Parietal lobe (tissue), 2 donors: ENCODE measurements at places on chromosomes 2 and 18. TPM values are rescaled to one million over a fixed set of nuclear protein-coding genes. Genes with fewer than 3 reads are reported as not detected.

MC4R gene
- total RNA-seq = 1.3 TPM

PXDN gene
- total RNA-seq = 99.5 TPM

GLI2 gene
- 6.3 TPM for total RNA-seq

POTEF gene
- not detected for total RNA-seq

CXCR1 gene
- total RNA-seq = 0.31 TPM

TMEM163 gene
- total RNA-seq = 19.1 TPM

GCG gene
- total RNA-seq = not detected

LONRF2 gene
- 87.6 TPM for total RNA-seq

SMYD5 gene
- 32.9 TPM for total RNA-seq

CDK5R2 gene
- 11.9 TPM for total RNA-seq

CYP26B1 gene
- 3.4 TPM for total RNA-seq

MYO3B gene
- total RNA-seq = 0.94 TPM

UGT1A6 gene
- total RNA-seq = not detected

SIX3 gene
- 0.31 TPM for total RNA-seq

DSG3 gene
- total RNA-seq = not detected

MYOM1 gene
- 2.2 TPM for total RNA-seq

SCN1A gene
- total RNA-seq = 29.1 TPM

TRAK2 gene
- 51.6 TPM for total RNA-seq

TEX44 gene
- not detected for total RNA-seq

KCNIP3 gene
- total RNA-seq = 15.3 TPM

B3GNT7 gene
- total RNA-seq = 1.3 TPM

FOSL2 gene
- 6.6 TPM for total RNA-seq

CMPK2 gene
- 8.1 TPM for total RNA-seq

GAL3ST2 gene
- total RNA-seq = 1.3 TPM

EVX2 gene
- not detected for total RNA-seq

NPPC gene
- total RNA-seq = not detected

TLX2 gene
- total RNA-seq = not detected

GNLY gene
- total RNA-seq = 0.31 TPM

PRKAG3 gene
- total RNA-seq = not detected

FKBP7 gene
- total RNA-seq = 12.5 TPM

SNORC gene
- 2.8 TPM for total RNA-seq

STPG4 gene
- 1.9 TPM for total RNA-seq

HJURP gene
- total RNA-seq = 3.8 TPM

TDRD15 gene
- not detected for total RNA-seq

TXNDC2 gene
- total RNA-seq = not detected

RPRD1A gene
- 137 TPM for total RNA-seq

DAW1 gene
- total RNA-seq = 2.5 TPM

PDE1A gene
- total RNA-seq = 51.0 TPM

GYPC gene
- 8.5 TPM for total RNA-seq
